ENCODE measurements at places on chromosomes 3 and 15.

DNA sequence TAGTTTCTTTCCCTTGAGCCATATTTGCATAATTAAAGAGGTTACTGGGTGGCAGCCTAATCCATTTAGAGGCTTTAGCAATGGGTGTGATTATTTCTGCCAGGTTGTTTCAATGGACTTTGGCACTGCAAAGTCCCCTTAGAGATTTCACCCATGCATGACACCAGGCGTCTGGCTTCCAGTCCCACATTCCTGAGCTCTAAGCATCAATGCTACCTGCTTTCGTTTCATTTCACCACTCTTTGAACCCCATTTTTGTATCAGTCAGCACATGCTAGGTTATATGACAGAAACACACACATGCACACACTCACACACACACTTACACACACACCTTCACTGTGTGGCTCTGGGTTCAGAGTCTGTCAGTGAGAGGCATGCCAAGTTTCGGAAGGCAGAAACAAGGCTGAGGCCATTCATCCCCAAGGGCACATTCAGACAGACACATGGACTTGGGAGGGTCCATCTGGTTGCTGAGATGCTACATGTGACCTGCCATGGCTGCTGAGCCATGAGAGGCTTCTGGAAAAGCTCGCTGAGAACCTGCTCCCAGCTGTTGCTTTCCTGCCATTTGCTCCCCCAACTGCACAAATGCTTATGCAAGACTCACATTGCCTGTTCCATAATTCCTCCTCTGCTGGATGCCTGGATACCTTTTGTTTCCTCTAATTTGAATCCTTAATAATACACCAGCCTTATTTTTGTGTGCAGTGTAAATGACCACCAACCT is 354.1 kb downstream of the GABRG3 start:
- no peak for DNase-seq

DNA sequence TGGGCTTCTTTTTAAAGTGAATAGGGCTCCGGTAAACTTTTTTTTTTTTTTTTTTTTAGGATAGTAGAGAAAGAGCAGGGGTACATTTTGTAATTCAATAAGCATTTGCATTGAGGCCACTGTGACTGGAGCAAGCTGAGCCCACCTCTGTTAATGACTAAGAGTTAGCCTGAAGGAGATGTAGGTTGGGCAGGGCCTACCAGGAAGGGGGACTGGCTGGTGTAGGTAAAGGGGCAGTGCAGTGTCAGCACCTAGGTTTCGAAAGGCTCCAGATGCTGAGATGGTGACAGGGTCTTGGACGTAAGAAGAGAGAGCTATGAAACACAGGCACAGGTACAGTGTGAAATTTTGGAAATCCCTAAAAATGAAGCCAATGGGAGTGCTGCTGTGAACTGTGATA is 30.7 kb downstream of the LPP start:
- no peak for DNase-seq

GRCh38 chr3:57109437-57110199 is 49.2 kb downstream of the SPATA12 start:
- DNase-seq = no peak

GRCh38 chr3:153976891-153977554 is 144.2 kb upstream of the ARHGEF26 start:
- DNase-seq = no peak

GRCh38 chr3:127226457-127226856 is 33.5 kb downstream of the PRR23E start:
- no peak for DNase-seq

DNA sequence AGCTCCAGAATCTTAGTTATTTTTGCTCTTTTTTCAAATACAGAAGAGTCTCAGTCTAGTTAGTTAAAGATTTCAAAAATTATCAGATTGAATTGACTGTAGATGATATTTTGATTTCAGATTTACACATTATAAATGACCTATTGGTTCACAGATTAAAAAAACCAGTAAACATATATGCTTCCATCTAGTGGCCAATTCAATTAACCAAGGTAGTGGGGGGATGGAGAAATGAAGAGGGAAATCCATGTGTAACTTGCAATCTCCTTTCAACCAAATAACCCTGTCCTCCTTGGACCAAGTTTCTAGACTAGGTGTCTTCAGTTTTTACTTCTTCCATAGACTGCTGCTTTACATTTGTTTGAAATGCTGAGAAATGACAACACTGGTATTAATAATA is 789.8 kb downstream of the ROBO1 start:
- DNase-seq = no peak
